IPS DF 6.9 (cell line): ENCODE measurements at places on chromosomes 7 and 10.

- DNase-seq = peak; percentile 33
- no peaks in the 10 kb centered on the region for H3K27me3 ChIP-seq
- H3K36me3 ChIP-seq = no peaks in the 10 kb centered on the region
- no peaks in the 10 kb centered on the region; the same call in 1 of the 2 replicates for H3K4me1 ChIP-seq
Measured at GRCh38 chr7:38070718-38071117, 107.3 kb upstream of the STARD3NL start.

DNA sequence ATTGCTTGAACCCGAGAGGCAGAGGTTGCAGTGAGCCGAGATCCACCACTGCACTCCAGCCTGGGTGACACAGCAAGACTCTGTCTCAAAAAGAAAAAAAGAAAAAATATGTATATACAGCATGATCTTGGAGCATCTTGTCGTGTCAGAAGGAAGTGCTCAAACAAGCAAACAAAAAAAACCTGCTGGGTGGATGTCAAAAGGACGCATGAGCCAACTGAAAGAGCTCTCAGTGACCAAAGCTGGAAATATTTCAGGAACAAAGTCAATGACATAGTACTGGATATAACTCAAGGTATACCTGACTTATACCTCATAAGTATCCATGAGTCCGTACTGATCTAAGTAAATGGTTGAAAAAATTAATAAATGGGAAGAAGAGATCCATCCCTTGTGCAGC is 94.6 kb upstream of the ANLN start:
- no peaks in the 10 kb centered on the region for H3K27me3 ChIP-seq
- DNase-seq = no peak

GRCh38 chr10:72335394-72336258 is 19.1 kb downstream of the DNAJB12 start:
- no peaks in the 10 kb centered on the region for H3K27me3 ChIP-seq
- H3K36me3 ChIP-seq = peaks cover 14% of the 10 kb centered on the region
- peaks cover 12% of the 10 kb centered on the region for H3K4me1 ChIP-seq
- no peak overlapping the region for H3K4me3 ChIP-seq
- no peak for DNase-seq
- no peak overlapping the region for H3K27ac ChIP-seq

GRCh38 chr10:128011059-128011979 is 104.4 kb downstream of the PTPRE start:
- DNase-seq = peak; percentile 39
- no peak overlapping the region for H3K27ac ChIP-seq
- no peaks in the 10 kb centered on the region for H3K27me3 ChIP-seq
- H3K36me3 ChIP-seq = no peaks in the 10 kb centered on the region
- H3K4me1 ChIP-seq = peaks cover 1% of the 10 kb centered on the region; the same call in 1 of the 2 replicates

DNA sequence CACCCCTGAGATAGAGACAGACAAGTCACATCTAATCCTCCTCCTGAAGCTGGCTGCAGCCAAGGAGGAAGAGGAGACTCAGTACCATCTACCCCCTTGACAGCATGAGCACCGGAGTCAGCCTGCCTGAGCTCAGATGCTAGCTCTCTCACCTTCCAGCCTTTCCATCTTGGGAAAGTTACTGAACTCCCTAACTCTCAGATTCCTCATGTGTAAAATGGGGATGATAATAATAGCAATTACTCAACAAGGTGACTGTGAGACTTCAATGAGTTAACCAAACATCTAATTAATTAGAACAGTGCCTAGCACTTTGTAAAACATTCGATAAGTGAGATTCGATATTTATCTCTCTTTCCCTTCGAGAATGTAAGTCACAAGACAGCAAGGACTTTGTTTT is 6.4 kb downstream of the KDM7A start:
- H3K4me1 ChIP-seq = no peaks in the 10 kb centered on the region; the same call in 1 of the 2 replicates
- no peaks in the 10 kb centered on the region for H3K36me3 ChIP-seq
- H3K4me3 ChIP-seq = no peak overlapping the region
- H3K27ac ChIP-seq = no peak overlapping the region

GRCh38 chr10:70656489-70656888 is 15.8 kb upstream of the ADAMTS14 start:
- H3K27me3 ChIP-seq = no peaks in the 10 kb centered on the region
- no peaks in the 10 kb centered on the region for H3K4me1 ChIP-seq
- H3K27ac ChIP-seq = no peak overlapping the region
- no peak for DNase-seq
- no peaks in the 10 kb centered on the region for H3K36me3 ChIP-seq

DNA sequence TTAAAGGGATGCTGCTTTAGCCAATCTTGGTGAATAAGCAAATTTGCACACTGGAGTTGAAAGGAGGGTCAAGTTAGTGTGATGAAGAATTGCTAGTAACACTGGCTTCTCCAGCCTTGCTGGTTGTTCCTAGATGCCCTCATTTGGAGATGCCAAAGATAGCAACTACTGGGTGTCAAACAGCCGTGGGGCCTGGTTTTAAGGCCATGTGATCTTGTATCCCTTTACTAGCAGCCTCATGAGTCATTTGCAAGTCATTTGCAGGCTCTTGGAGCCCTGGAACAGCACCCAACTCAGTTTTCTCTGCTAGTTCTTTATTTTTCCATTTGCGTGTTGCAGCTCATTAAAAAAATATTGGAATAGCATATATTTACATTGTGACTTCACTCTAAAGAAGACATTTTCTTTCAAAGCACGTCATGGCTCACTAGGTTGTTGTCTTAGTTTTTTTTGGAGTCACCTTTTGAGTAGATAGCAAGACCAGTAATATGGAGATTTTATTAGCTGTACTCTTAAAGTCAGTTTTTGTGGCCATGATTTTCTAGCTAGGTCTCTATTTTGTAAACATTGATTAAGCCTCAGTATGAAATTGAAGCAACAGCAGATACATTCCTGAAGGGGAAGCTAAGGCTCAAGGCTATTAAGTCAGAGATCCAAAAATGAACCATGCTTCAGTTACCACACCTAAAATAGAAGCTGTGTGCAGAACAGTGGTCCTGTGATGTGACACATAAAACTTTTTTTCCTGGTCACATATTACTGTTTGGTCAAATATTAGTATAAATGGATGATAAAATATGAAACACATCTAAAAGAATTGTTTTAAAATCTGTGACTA is 1.3 kb downstream of the LSMEM1 start:
- H3K4me1 ChIP-seq = no peaks in the 10 kb centered on the region
- no peak overlapping the region for H3K4me3 ChIP-seq
- no peaks in the 10 kb centered on the region for H3K27me3 ChIP-seq
- no peak for DNase-seq
